Sigmoid colon (tissue), 7 donors: ENCODE measurements at places on chromosomes 12 and 14. TPM values are rescaled to one million over a fixed set of nuclear protein-coding genes. Genes with fewer than 3 reads are reported as not detected.
A peak's percentile ranks its signal among the peaks of the same experiment; 100 is the strongest.

GRCh38 chr12:57342207-57342691 is 88.6 kb downstream of the R3HDM2 start:
- H3K4me1 ChIP-seq: no peaks in the 10 kb centered on the region
- H3K27me3 ChIP-seq: no peaks in the 10 kb centered on the region

DNA sequence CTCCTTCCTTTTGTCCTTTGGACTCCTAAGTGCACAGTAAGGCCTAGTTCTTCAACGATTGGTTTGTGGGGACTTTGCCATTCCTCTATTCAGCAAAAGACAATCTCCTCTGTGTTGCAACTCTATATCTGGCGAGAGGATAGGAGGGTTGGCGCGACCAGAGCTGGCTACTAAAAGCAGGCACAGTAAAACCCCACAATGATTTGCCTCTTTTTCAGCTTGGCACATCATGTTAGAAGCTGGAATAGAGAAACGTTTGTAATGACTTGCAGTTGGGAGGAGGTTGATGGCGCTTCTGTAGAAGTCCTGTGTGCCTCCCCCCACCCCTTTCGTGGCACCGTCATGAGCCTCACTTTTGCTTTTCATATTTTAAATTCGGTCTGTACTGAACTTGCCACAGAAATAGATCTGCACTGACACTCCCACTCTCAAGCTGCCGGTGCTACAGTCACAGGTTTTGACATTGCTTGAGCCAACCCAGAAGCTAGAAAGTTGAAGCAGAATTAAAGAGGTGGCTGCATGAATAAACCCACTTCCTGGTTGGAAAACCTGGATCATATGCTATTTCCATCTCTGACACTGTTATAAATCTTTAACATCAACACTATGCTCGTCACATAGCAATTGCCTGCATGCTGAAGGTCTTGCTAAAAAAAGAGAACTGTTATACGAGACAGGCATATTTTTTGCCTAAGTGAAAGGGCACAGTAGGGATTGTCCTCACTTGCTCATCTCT is 315.3 kb upstream of the PRICKLE1 start:
- DNase-seq: no peak
- no peak overlapping the region for H3K27ac ChIP-seq

DNA sequence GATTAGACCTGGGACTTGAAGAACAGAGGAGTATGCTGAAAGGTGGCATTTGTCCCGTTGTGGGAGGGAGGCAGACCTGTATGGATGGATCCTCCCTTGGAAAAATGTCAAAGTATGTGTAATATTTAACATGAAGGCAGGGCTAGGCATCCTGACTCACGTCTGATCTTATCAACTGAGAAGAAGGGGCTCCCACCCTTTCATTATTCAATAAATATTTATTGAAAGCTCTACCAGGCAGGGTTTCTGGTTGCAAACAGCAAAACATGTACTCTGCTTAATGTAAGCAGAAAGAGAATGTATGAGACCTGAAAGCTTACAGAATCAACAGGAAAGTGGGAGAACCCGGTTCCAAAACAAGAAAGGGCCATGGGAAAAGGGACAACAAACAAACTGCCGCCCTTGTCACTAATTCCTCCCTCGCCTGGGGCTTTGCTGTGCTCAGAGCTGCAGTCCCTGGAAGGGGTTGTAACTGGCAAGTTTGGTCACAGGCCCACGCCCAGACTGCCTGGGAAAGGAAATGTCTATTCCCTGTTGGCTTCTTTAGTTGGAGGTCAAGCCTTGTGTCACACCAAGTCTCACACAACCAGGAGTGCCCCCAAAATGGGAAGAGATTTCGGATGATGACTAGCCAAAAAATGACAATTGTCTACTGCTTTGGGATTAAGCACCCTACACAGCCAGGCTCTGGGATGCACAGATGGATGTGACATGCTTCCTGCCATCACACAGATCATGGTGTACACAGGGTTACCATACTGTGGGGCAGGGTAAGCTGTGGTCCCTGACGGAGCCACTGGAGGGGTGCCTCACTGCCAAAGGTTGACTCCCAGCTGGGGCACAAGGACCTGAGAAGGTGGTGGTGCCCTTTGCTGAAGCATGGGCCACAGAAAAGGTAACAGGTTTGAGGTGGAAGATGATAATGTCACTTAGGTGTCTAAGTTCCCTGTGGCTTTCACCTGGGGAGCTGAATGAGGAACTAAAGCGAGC is 36.8 kb downstream of the RAB35 start:
- no peaks in the 10 kb centered on the region for H3K27me3 ChIP-seq
- H3K4me1 ChIP-seq: no peaks in the 10 kb centered on the region
- H3K27ac ChIP-seq: no peak overlapping the region
- no peak for DNase-seq

DNA sequence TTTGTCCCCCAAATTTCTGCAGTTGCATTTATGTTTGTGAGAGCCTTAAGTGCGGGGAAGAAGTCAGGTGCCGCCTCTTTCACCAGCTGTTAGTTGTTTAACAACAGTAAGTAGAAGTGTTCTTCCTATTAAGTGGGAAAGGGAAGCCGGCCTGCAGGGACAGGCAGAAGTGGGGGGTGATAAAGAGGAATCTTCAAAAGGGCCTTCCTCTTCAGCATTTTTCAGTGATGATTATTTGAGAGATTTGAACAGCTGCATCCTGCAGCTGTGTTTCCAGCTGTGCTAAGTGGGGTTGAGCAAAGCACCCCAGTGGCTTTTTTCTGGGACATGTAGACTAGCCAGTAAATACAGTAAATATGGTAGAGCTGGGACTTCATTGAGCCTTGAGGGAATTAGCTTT is 32.1 kb upstream of the SLC38A1 start:
- no peaks in the 10 kb centered on the region for H3K36me3 ChIP-seq
- peaks cover 13% of the 10 kb centered on the region for H3K4me1 ChIP-seq
- no peaks in the 10 kb centered on the region for H3K27me3 ChIP-seq
- DNase-seq: no peak

DNA sequence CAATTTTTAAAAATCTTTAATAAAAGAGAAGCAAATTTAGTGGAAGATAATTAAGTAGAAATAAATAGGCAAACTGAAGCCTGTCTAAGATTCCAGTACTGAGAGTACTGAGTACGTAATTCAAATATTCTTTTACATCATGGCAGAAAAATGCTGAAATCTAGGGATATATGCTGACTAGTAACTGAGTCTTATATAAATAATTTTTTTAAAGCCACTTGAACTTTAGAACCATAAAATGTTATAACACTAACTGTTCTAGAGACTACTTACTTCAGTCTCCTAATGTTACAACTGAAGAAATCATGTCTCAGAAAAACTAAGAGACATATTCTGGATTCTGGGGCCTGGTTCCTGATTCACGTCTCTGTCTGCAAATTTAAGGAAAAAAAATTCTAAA is 230.6 kb upstream of the PLEKHG7 start:
- H3K27ac ChIP-seq: no peak overlapping the region
- no peaks in the 10 kb centered on the region for H3K27me3 ChIP-seq
- H3K4me1 ChIP-seq: peaks cover 11% of the 10 kb centered on the region
- no peaks in the 10 kb centered on the region for H3K36me3 ChIP-seq
- H3K4me3 ChIP-seq: no peak overlapping the region
- no peak for DNase-seq

GRCh38 chr12:123916729-123917128 is 55.9 kb downstream of the CCDC92 start:
- H3K27ac ChIP-seq: no peak overlapping the region
- H3K27me3 ChIP-seq: peaks cover 9% of the 10 kb centered on the region
- H3K36me3 ChIP-seq: no peaks in the 10 kb centered on the region
- DNase-seq: no peak
- no peaks in the 10 kb centered on the region for H3K4me1 ChIP-seq

DNA sequence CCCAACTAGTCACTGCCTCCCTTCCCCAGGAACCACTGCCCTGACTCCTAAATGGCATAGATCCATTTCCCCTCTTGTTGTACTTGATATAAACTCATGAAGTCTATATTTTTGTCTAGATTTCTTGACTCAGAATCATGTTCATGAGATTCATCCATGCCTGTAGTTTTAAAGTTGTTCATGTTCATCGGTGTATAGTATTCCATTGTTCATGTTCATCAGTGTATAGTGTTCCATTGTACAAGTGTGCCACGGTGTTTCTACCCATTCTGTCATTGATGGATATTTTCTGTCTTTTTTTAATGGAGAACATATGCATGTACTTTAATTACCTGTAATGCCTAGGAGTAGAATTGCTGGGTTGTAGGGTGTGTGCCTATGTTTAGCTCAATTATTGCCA is 261.7 kb downstream of the CACNA1C start:
- no peak overlapping the region for H3K4me3 ChIP-seq
- H3K4me1 ChIP-seq: peaks cover 70% of the 10 kb centered on the region
- H3K36me3 ChIP-seq: no peaks in the 10 kb centered on the region
- H3K27ac ChIP-seq: no peak overlapping the region

- no peak overlapping the region for H3K4me3 ChIP-seq
- DNase-seq: peak; percentile 80
- no peak overlapping the region for H3K27ac ChIP-seq
- H3K27me3 ChIP-seq: no peaks in the 10 kb centered on the region
These were observed 637.0 kb upstream of the TBX3 start for GRCh38 chr12:115320967-115321366.

DNA sequence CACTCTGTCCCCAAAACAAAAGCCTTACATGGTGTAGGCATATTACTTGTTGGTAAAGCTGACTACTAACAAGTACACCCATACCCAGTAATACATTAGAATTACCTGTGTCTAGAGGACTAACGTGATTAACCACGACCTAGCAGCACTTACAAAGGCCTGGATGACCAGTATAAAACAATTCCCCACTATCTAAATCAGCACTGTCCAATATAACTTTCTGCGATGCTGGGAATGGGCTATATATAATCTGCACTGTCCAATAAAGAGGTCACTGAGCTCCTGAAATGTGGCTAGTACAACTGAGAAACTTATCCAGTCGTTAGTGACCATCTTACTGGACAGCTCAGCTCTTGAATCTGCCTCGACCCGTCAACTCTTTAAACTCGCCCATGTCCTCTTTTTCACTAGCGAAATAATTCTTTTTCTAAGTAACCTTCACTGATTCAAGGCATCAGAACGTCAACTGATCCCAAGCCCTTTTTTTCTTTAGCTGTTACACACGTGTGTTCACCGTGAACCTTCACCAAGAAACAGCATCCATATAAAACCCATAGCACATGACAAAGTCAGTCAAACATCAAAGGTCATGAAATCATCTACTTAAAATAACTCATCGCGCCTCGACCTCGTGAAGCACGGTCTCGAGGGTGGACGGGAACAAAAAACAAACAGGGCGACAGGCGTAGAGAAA is 905 bp upstream of the CIPC start:
- peak overlapping the region; percentile 97 for H3K27ac ChIP-seq
- H3K27me3 ChIP-seq: no peaks in the 10 kb centered on the region
- H3K36me3 ChIP-seq: no peaks in the 10 kb centered on the region
- peaks cover 37% of the 10 kb centered on the region for H3K4me1 ChIP-seq
- DNase-seq: no peak

DNA sequence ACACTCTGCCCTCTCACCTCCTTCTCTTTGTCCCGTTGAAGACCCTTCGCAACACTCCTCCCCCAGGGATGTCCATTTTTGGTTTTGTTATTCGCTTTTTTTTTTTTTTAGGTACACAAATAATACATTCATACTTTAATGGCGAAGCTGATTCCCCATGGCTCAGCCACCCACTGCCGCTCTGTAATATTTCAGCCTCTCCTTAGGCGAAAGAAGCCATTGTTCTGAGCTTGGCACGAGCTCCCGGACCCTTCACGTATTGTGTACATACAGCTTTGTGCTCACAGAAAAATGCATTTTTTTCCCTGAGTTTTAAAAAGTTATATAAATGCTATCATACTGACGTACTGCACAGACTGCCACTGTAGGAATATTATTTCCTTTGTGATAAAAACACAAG is 115.0 kb downstream of the TMEM132C start:
- H3K27ac ChIP-seq: no peak overlapping the region
- H3K27me3 ChIP-seq: peaks cover 2% of the 10 kb centered on the region
- H3K36me3 ChIP-seq: no peaks in the 10 kb centered on the region

RPS6KA5 gene
- 36.4 TPM for total RNA-seq

ALX1 gene
- total RNA-seq: 0.33 TPM

AGAP2 gene
- 3.0 TPM for total RNA-seq

NUAK1 gene
- total RNA-seq: 7.9 TPM
